Mesothelial cell of epicardium (in vitro differentiated cells): ENCODE measurements at places on chromosomes 4 and X.

DNA sequence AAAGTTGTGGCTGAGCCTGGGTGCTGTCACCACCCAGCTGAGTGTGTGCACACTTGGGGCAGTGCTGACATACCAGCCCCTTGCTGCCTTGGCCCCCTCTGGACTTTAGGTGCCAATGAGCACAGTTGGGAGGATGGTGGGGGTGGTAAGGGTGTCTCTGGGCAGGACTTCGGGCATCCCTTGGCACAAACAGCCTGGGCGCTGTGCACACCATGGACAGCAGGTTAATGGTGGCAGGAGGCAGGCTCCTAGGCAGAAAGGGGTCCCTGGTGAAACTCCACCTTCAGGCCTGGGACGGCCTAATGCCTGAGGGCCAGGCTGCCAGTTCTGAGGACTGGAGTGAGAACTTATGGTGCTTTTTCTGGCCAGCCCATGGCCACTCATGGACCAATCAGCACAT is 32.4 kb upstream of the TEX13C start:
- no peaks in the 10 kb centered on the region for H3K4me1 ChIP-seq
- H3K4me3 ChIP-seq: no peak overlapping the region
- DNase-seq: no peak
- no peak overlapping the region for H3K27ac ChIP-seq
- no peaks in the 10 kb centered on the region for H3K27me3 ChIP-seq

DNA sequence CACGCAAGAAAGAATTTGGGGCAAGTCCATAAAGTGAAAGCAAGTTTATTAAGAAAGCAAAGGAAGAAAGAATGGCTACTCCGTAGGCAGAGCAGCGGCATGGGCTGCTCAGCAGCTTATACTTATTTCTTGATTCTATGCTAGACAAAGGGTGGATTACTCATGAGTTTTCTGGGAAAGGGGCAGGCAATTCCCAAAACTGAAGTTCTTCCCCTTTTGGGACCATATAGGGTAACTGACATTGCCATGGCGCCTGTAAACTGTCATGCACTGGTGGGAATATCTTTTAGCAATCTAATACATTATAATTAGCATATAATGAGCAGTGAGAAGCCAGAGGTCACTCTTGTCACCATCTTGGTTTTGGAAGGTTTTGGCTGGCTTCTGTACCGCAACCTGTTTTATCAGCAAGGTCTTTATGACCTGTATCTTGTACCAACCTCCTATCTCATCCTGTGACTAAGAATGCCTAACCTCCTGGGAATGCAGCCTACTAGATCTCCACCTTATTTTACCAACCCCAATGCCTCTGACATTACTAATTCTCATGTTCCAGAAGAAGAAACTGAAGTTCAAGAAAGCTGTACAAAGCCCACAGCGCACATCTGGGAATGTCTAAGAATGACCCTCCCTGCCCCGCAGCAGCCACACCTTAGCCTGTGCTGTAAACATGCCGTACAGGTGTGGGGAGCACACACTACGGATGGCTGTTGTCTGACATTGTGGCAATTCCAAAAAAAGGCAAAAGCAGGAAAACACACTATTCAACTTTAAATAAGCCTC is 18.6 kb downstream of the RXFP1 start:
- no peaks in the 10 kb centered on the region for H3K36me3 ChIP-seq
- H3K4me3 ChIP-seq: no peak overlapping the region
- DNase-seq: no peak
- H3K4me1 ChIP-seq: peaks cover 7% of the 10 kb centered on the region

- no peak overlapping the region for H3K4me3 ChIP-seq
- H3K27ac ChIP-seq: no peak overlapping the region
- H3K36me3 ChIP-seq: no peaks in the 10 kb centered on the region
These were observed 91.6 kb downstream of the ANXA10 start for GRCh38 chr4:168183717-168184571.

- H3K27me3 ChIP-seq: no peaks in the 10 kb centered on the region
- DNase-seq: no peak
- H3K4me1 ChIP-seq: no peaks in the 10 kb centered on the region
- H3K36me3 ChIP-seq: peaks cover 24% of the 10 kb centered on the region
- H3K27ac ChIP-seq: no peak overlapping the region
- H3K4me3 ChIP-seq: no peak overlapping the region
These were observed 82.2 kb downstream of the CC2D2A start for GRCh38 chr4:15551740-15552446.

- no peak for DNase-seq
- no peak overlapping the region for H3K27ac ChIP-seq
- no peaks in the 10 kb centered on the region for H3K36me3 ChIP-seq
These were observed 738.4 kb downstream of the PCDH18 start for GRCh38 chr4:136793848-136794247.
